Femur (tissue), 1 donor: ENCODE measurements at places on chromosomes 5 and 9.

GRCh38 chr9:625613-626012 is 215.9 kb upstream of the DMRT1 start:
- DNase-seq, result no peak

DNA sequence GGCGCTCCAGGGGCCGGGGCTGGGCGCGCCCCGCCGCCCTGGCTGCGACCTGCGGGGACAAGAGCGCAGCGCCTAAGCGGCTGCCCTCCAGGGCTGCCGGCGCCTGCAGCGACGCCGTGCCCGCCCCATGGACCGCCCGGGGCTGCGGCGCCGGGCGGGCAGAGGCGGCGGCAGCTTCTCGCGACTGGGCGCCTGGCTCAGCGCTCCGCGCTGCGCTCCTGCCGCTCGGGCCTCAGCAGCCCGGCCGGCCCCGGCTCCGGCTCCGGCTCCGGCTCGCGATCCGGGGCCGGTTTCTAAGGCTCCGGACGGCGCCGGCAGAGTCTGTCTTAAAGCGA is at the start of gene PITX1:
Gene PITX1 (minus strand): TSS at position 328 of the 335 bp plus-strand sequence. CDS start 347 bp downstream, outside the sequence.
- no peak for DNase-seq

GRCh38 chr5:169106911-169107706 is 193.8 kb downstream of the SLIT3 start:
- DNase-seq, result no peak

DNA sequence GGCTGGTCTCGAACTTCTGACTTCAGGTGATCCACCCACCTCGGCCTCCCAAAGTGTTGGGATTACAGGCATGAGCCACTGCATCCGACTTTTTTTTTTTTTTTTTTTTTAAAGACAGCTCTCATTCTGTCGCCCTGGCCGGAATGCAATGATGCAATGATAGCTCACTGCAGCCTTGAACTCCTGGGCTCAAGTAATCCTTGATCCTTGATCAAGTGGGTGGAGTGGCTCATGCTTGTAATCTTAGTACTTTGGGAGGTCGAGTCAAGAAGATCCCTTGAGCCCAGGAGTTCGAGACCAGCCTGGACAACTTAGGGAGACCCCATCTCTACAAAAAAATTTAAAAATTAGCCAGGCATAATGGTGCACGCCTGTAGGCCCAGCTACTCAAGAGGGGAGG is 8.1 kb downstream of the SEC24A start:
- no peak for DNase-seq

DNA sequence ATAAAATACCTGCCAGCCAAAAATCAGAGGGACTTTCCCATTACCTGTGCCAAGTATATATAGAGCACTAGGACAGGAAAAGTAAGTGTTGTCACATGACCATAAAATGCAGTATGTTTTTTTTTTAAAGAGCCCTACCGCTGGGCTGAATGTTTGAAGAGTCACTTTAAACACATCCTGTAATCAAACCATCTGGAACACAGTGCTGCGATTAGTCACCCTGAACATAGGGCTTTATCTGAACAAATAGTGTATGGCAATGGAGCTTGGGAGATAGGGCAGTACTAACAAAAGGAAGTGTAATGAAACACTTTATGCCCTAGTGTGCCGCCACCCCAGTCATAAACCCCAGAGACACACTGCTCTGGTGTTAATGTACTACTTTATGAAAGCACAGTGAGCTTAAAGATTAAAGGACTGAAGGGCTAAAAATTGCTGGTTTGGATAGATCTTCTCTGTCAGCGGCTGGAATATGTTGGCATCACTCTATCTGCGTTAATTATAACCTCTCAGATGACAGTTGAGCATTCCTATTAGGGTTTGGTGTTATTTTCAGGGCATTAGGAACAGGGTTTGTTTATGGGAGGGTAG is 90.4 kb downstream of the ZNF608 start:
- DNase-seq, result no peak
